ENCODE measurements at places on chromosomes 5 and 9. TPM values are rescaled to one million over a fixed set of nuclear protein-coding genes. Genes with fewer than 3 reads are reported as not detected.

Gene GABBR2
- total RNA-seq, result not detected

Gene IRX1
- total RNA-seq, result not detected

Gene TMEM215
- total RNA-seq, result not detected

Gene PRSS3
- total RNA-seq, result 7.1 TPM

- peak; percentile 55 for DNase-seq
Measured at GRCh38 chr9:27247756-27248155, 49.2 kb downstream of the EQTN start.

DNA sequence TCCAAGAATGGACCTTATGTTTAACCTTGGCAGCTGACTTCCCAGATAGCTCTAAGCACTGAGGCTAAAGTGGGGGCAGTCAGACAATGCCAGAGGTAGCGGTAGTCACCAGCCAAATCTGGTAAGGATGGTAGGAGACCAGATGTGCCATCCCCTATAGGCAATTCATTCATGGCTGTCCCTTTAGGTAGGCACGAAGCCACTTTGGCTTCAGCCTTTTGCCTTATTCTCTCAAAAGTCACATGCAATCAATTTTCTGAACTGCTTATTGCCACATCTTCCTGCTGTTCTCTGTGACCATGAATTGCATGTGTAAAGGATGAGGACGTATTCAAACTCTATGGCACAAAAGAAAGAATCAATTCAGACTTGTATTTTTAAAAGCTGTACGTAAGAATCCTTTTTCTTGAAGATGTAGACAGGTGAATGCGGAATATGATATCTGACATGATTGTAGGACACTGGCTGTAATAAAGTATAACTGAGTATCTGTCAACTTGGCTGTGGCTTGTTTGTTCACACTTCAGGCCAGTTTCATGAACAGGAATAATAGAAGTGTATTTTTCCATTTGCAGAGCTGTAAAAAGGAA is 611.7 kb downstream of the NR2F1-AS1 start:
- no peak for DNase-seq

DNA sequence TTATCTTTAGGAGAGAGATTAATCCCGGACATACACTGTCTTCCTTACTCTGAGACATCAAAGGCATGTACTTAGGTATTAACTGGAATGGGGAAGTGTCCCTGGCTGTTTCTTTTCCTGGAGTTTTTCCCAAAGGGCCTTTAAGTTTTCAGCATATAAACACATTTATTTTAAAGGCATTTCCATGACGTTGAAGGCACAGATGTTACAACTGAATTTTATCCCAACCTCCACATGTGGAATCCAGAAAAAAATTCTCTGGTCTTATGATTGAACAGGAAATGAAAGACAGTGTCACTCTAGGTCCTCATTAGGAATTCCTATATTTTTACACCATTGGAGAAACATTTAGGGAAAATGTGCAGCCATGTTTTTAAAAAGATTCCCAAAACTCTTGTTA is 41.6 kb upstream of the SHOC1 start:
- no peak for DNase-seq

DNA sequence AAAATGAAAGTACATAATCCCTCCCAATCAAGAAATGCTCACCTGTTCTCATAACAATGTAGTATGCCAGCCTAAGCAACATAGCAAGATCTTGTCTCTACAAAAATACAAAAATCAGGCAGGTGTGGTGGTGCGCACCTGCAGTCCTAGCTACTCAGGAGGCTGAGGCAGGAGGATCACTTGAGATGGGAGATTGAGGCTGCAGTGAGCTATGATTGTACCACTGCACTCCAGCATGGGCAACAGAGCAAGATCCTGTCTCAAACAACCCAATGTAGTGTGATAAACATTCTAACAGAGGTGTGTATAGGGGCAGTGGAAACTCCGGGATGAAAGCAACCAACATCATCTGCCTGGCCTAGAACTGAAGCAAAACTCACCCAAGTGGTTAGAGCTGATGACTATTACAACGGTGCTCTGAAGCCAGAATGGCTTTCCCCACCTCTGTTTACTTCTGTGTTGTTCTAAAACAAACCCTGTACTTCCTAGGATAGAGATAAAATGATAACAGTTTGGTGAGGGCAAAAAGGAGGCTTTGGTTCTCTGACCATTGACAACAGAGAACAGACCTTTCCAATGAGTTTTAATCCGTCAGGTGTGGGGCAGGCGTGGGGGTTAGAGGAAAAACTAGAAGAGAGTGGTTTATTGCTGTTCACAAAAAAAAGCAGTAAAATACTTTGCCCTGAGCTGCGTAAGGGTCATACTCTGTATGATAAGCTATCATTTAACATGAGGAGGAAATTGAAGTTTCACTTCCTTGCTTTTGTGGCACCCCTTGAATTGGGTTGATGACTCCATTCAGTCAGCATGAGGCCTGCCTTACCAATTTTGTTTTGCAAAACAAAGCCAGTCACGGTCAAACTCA is 18.9 kb downstream of the WNT8A start:
- no peak for DNase-seq

GRCh38 chr5:17219006-17219422 is 1.6 kb downstream of the BASP1 start:
- no peak for DNase-seq

- no peak for DNase-seq
Measured at GRCh38 chr9:5671711-5672353, 42.9 kb downstream of the RIC1 start.

DNA sequence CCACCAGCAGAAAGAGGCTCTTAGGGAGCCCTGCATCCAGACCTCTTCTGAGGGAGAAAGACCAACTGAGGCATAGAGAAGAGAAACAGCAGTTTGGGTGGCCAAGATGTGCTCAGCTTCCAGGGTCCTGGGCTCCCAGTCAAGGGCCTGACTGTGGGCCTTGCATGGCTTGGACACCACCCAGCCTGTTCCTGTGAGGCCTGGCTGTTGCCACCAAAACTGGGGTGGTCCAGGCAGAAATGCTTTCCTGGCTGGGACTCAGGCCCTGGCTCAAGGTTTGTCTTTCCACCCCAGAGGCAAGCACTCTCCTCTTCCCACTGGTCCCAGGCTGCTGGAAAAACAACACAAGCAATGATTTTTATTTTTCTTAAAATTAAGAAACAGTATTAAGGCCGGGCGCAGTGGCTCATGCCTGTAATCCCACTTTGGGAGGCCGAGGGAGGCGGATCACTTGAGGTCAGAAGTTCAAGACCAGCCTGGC is 13.3 kb downstream of the MYOZ3 start:
- DNase-seq, result no peak
